Stimulated activated CD4-positive, alpha-beta T cell treated with anti-CD3 and anti-CD28 coated beads, Interleukin-4, amount 100 ng/mL, for 4 hours (primary cell): ENCODE measurements at places on chromosomes 16 and 17.
A peak's percentile ranks its signal among the peaks of the same experiment; 100 is the strongest.

GRCh38 chr17:40187238-40187637, 10.0 kb downstream of the RAPGEFL1 start:
- no peak for DNase-seq

- no peak for DNase-seq
These were observed 2.5 kb upstream of the HEATR9 start for GRCh38 chr17:35870906-35871819.

GRCh38 chr16:534856-535445, 7.4 kb downstream of the CAPN15 start:
- no peak for DNase-seq

DNA sequence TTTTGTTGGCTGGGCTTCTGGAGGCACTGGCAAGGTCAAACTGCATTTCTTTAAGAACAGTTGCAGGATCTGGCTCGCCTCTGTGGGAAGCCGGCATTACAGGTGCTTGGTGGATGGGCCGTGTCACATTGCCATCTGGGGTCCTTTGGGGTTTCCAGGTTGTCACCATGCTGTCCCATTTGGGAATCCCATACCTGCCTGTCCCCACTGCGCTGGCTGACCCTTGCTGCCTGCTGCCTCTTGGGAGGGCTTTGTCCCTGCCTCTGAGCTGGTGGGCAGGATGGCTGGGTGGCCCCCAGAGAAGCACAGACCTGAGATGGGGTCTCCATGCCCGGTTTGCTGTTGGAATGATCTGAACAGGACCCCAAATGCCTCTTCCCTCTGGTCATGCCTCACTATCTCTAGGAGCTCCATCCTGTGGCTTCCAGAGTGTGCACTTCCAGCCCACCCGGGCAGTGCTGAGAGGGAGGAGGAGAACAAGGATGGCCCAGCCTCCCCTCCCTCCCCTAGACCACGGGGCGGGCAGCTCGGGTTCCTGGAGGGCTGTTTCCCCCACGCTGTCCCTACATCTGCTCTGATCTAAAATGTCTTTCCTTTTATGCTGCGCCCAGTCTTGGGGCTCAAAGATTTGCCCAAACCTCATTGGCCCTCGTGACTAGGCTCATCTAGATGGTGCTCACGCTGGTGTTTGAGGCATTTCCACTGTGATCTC, 28.0 kb downstream of the OR1D5 start:
- no peak for DNase-seq

- DNase-seq, result peak; percentile 33
These were observed 670 bp downstream of the RPS2 start for GRCh38 chr16:1963806-1964505.

- DNase-seq, result no peak
These were observed 83.2 kb downstream of the CDK5R1 start for GRCh38 chr17:32570081-32570396.

DNA sequence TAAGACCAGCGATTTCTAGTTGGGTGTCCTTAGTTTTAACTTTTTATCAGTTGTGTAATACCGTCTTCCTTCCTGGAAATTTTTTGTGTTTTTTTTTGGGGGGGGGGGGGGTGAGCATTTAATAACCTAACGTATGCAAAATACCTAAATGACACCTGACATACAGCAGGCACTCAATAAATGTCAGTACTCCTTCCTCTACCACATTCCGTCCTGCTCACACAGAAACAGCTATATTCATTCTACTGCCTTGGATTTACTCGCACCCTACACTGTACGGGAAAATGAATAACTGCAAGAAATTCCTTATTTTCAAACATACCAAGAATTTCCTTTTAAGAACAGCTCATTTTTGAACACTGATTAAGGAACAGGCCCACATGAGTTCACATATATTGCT, 5.3 kb downstream of the XYLT1 start:
- no peak for DNase-seq

DNA sequence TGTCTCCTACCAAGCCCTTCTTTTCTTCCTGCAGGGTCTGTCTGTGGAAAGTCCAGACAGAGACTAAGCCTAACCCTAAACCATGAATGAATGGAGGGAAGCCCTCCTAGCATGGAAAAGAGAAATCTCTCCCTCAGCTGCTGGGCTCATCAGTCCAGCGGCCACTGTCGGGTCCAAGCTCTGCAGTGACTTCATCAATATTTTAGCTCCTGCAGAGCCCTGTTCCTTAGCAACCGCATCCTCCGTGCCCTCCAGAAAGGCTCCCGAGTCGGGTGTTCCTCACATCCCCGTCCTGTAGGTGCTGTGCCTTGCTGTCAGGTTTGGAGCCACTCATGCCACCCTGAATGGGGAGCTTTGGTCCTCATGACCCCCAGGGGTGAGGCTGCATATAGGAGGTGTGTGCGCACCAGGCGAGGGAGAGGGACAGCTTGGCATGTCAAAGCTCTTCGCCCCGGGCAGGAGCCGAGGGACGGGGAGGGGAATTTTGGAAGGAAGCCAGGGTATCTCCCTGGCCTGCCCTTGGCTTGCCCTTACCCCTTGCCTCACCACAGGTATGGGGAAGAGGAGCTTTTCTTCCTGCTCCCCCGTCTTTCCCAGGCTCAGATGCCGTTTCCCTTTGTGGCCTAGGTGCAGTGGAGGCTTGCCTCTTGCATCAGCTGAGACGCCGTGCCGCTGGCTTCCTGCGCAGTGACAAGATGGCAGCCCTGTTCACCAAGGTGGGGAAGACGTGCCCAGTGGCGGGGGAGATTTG, 23.9 kb downstream of the SGSM2 start:
- DNase-seq, result no peak

- no peak for DNase-seq
These were observed 1.9 kb downstream of the PRRT2 start for GRCh38 chr16:29813644-29814562.

GRCh38 chr17:17846645-17847044, 9.9 kb upstream of the SREBF1 start:
- no peak for DNase-seq

GRCh38 chr17:63474586-63475460, 2.0 kb upstream of the ACE start:
- no peak for DNase-seq

DNA sequence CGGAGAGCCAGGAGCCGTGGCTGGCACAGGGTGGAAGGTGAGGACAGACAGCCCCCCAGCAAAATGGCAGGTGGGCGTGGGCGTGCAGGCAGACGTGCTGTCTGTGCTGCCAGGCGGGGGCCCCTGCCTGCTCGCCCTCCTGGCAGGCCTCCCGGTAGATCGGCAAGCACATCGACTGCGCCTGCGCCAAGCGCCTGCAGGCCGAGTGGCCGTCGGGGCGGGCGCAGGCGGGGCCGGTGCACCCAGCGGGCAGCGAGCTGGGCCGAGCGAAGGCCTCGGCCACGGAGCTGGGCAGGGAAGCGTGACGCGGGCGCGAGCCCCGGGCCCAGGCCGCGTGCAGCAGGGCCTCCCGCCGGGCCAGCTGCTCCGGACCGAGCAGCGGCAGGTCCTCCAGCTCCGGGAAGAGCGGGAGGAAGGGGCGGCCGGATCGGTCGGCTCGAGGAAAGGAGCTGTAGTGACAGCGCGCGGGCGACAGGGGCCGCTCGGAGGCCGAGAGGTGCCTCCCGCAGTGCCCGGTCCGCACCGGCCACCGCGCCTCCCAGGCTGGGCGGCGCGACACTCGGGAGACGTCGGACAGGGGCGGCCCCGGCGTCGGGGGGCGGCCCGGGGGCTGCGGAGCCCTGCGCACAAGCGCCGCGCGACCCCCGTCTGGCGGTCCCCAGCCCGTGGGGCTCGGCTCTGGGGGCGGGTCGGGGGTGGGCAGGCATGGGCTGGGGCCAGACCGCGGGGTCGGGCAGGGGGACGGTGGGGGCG, 16.9 kb downstream of the GRIN2C start:
- no peak for DNase-seq

DNA sequence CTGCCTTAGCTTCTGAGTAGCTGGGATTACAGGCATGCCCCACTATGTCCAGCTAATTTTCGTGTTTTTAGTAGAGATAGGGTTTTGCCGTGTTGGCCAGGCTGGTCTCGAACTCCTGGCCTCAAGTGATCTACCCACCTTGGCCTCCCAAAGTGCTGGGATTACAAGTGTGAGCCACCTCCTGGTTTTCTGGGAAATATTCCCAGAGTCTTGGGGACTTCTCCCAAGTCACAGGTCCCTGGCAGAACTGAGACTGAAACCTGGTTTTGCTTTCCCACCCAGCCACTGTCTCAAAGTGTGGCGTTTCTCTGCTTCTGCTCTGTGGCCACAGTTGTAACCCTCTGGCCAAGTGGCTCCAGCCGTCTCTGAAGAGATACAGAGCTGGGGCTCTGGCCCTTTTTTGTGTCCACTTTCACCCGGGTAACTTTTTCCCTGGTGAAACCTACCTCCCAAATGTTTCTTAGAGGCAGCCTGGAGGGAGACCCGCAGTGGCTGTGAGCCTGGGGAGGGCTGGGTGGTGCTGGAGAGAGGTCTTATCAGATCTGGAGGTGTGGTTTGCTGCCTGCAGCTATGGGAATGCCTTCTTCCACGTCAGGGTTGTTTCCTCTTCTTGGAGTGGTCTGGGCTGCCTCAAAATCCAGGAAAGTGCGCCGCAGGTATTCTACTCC, 5.1 kb downstream of the KSR1 start:
- DNase-seq, result no peak
